CMK (cell line): ENCODE measurements at places on chromosomes 16 and 17.

GRCh38 chr17:50487213-50488096 lies 8.8 kb downstream of the RSAD1 start:
- DNase-seq: no peak

GRCh38 chr17:14498812-14499211 lies 197.9 kb downstream of the HS3ST3B1 start:
- no peak for DNase-seq

- DNase-seq: no peak
Measured at GRCh38 chr16:74296104-74296431, 546 bp upstream of the PSMD7 start.

DNA sequence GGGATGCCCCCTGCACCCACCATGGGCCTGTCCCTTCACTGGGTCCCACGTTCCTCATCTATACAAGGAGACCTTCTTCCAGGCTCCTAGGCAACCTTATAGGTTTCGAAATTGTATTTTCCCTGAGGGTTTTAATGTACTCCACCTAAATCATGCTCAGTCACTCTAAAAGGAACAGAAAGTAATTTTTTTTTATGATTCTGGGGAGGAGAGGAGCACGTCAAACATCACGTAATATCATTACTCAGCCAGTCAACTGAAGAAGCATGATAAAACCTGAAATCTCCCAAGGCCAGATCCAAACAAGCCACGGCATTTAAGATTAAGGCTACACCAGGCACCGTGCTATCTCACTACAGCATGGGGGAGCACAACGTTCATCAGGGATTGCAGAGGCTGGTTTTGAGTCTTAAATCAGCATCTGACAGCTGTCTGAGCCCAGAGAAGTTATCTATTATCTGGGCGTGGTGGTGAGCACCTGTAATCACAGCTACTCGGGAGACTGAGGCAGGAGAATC lies 3.9 kb upstream of the TMEM114 start:
- DNase-seq: no peak

DNA sequence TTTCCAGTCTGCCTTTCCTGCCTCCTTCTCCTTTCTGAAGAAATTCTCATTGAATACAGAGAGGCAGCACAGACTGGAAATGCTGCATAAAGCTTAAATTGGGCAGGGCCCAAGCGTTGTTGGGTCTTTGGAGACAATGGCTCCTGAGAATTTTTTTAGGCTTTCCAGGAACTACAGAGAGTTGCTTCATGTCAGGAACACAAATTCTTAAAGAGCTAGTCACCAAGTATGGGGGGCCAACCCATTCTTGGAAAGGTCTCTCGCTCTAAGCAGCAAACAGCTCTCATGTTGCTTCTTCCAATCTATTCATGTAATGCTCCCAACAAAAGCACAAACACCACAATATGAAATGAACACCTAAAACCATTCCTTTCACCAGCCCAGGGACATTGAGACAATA lies 6.9 kb downstream of the HNF1B start:
- no peak for DNase-seq
